ENCODE measurements at places on chromosomes 12 and 14. TPM values are rescaled to one million over a fixed set of nuclear protein-coding genes. Genes with fewer than 3 reads are reported as not detected.

SERPINA9 gene
- not detected for polyA plus RNA-seq

C12orf50 gene
- polyA plus RNA-seq, result not detected

PLCZ1 gene
- polyA plus RNA-seq, result not detected

CLEC4C gene
- polyA plus RNA-seq, result not detected

SPRING1 gene
- polyA plus RNA-seq, result 8.4 TPM

CLEC1B gene
- polyA plus RNA-seq, result 0.02 TPM

MEG3 gene
- polyA plus RNA-seq, result 1,150 TPM

FGF23 gene
- not detected for polyA plus RNA-seq

BIN2 gene
- 0.75 TPM for polyA plus RNA-seq

PROX2 gene
- not detected for polyA plus RNA-seq

LHX5 gene
- not detected for polyA plus RNA-seq

UTP20 gene
- 1.3 TPM for polyA plus RNA-seq

TPH2 gene
- not detected for polyA plus RNA-seq

TNFAIP2 gene
- polyA plus RNA-seq, result 123 TPM

NTN4 gene
- 15.5 TPM for polyA plus RNA-seq

AMHR2 gene
- 2.9 TPM for polyA plus RNA-seq

PTPRB gene
- polyA plus RNA-seq, result 2.2 TPM

PTGER2 gene
- 0.49 TPM for polyA plus RNA-seq

TCL1B gene
- not detected for polyA plus RNA-seq

IFNG-AS1 gene
- not detected for polyA plus RNA-seq

CIROP gene
- not detected for polyA plus RNA-seq

VRTN gene
- polyA plus RNA-seq, result 0.05 TPM

FITM1 gene
- 11.1 TPM for polyA plus RNA-seq

TMCC3 gene
- 3.5 TPM for polyA plus RNA-seq

KCNMB4 gene
- polyA plus RNA-seq, result 0.38 TPM

BMP4 gene
- 1.9 TPM for polyA plus RNA-seq

RPL41 gene
- 1,821 TPM for polyA plus RNA-seq

NCAPD2 gene
- 6.5 TPM for polyA plus RNA-seq

IL26 gene
- polyA plus RNA-seq, result not detected

BCL11B gene
- polyA plus RNA-seq, result 0.04 TPM

FZD10 gene
- 0.04 TPM for polyA plus RNA-seq

PFKM gene
- polyA plus RNA-seq, result 9.9 TPM

CCDC175 gene
- not detected for polyA plus RNA-seq

TTC9 gene
- 0.84 TPM for polyA plus RNA-seq

TAS2R20 gene
- polyA plus RNA-seq, result 0.35 TPM

GPR135 gene
- 1.0 TPM for polyA plus RNA-seq

MCRS1 gene
- 59.6 TPM for polyA plus RNA-seq

SMCO3 gene
- polyA plus RNA-seq, result 0.21 TPM
